ENCODE measurements at places on chromosomes 5 and 9.

DNA sequence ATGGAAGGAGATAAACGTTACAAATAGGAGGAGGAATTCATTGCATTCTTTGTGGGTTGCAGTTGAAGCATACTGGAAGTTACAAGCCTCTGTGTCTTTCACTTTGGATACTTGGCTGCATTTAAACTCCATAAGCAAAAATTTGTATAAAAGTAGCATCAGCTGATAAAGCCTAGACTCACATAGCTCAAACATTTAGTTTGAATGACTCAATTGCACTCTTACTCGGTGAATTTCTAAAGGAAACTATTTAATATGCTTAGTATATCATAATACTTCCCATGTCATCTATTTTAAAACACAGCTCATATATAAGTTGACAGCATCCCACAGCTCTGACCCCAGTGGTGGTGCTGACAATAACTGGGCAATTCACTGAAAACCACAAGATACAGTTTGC, 596.6 kb upstream of the ZNF608 start:
- no peak for DNase-seq

GRCh38 chr9:70105147-70105546, 61.5 kb downstream of the MAMDC2 start:
- DNase-seq, result no peak

GRCh38 chr5:6493681-6494454, 45.2 kb downstream of the UBE2QL1 start:
- no peak for DNase-seq

DNA sequence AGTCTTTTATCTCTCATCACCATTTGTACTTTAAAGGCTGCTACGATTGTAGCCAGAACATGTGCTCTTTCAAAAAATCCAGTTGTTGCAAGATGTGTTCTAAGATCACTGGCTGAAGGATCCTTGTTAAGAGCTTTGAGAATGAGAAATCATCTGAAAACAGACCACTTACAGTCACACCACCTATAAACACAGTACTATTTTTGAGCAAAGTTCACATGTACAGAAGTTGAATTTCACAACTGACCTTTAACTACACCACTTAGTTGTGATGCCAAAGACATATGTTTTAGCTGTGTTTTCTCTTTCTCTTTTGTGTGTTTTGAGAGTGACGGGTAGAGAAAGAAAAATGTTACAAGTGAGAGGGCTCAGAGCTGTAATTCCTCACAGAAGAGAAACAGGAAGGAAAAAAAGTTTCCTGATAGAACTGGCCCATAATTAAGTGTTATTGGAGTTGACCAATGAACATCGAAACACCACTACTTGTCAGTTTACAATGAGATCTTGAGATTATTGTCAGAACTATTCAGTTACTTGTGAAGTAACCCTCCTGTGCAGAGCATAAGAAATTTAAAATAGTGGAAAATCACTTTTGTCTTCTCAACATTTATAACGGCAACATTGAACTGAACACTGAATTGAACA, 245.4 kb downstream of the MLLT3 start:
- DNase-seq, result no peak

DNA sequence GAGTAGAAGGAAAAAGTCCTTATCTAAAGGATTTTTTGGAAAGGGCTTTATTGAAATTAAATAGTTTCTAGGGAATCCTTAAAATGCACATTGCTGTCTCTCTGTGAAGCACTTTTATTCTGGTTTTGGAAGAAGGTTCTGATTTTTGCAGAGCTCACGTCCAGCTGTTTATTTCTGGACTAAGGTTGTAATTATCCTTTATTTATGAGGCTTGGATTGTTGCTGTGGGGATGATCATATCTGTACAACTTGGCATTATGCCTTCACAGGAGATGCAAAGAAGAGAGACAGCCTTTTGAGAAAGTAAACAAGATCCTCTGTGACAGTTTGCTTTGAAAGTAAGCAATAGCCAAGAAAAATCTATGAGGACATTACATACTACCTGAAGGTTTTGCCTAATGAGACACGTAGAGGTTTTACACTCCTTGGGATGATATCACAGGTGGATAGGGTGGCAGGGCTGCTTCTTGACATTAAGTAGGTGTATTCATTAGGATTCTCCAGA, 14.6 kb downstream of the SMARCA2 start:
- DNase-seq, result no peak

DNA sequence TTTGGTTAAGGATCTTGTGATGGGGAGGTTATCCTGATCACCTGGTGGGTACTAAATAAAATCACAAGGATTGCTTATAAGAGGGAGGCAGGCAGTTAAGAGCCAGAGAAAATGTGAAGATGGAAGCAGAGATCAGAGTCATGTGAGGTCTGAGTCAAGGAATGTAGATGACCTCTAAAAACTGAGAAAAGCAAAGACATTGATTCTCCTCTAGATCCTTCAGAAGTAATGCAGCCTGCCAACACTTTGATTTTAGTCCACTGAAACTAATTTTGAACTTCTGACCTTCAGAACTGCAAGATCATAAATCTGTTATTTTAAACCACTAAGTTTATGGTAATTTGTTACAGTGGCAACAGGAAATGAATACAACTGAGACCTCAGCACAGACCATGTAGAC, 499.0 kb downstream of the GADD45G start:
- no peak for DNase-seq

- DNase-seq, result no peak
Measured at GRCh38 chr9:88587885-88588649, 53.1 kb downstream of the NXNL2 start.

DNA sequence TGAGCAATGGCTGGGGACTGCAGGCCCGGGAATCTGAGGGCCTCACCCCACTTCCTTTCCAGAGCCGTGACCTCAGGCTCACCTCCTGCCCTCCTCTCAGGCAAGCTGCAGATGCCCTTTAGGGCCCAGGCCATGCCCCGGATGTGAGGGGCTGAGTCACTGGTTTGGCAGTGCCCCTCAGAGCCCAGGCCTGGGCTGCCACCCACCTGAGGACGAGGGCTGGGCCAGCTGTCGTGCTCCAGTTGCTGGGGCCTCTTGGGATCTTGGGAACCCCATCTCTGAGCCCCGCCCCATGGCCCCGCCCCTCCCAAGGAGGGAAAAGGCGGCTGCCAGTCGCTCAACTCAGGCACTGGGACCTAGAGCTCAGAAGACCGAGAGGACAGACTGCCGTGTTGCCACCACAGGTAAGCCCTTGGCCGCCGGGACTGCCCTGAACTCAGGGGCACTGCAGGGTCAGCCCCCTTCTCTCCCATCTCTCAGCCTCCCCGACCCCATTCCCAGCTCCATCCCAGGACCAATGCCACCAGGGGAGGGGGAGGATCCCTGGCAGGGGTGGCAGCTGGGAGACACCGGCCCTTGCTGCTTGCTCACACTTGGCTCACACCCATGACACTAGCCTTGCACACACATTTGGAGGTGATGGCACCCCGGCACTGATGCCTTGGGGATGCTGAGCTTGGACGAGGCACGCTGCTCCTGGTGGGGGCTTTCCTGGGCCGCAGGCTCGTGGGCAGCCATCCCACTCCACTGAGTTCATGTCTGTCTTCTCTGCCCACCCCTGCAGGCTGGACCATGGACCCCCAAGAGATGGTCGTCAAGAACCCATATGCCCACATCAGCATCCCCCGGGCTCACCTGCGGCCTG, at the start of gene CYSRT1:
TSS of gene CYSRT1 (plus strand) at position 345 of the 865 bp plus-strand sequence. CDS start at position 793, 448 bp downstream.
- DNase-seq, result no peak

- DNase-seq, result no peak
Measured at GRCh38 chr5:16626696-16627264, 10.0 kb upstream of the RETREG1 start.

GRCh38 chr5:82421119-82421518, 143.0 kb upstream of the RPS23 start:
- no peak for DNase-seq

All from iPS DF 6.9 (cell line).